Breast epithelium (tissue), 4 donors: ENCODE measurements at places on chromosomes 3 and 15. TPM values are rescaled to one million over a fixed set of nuclear protein-coding genes. Genes with fewer than 3 reads are reported as not detected.

The INTS14 gene
- 37.7 TPM for total RNA-seq

The DLG1 gene
- 76.7 TPM for total RNA-seq

The HEXA gene
- total RNA-seq: 81.1 TPM

The PRRT3 gene
- total RNA-seq: 2.0 TPM

The WWTR1 gene
- total RNA-seq: 91.4 TPM

The ITIH1 gene
- 0.33 TPM for total RNA-seq

- no peak for DNase-seq
Measured at GRCh38 chr3:151604891-151605290, 128.8 kb upstream of the AADACL2 start.

GRCh38 chr3:72658466-72659100, 189.7 kb downstream of the SHQ1 start:
- DNase-seq: no peak
